ENCODE measurements at places on chromosomes 6 and 20. TPM values are rescaled to one million over a fixed set of nuclear protein-coding genes. Genes with fewer than 3 reads are reported as not detected.
A peak's percentile ranks its signal among the peaks of the same experiment; 100 is the strongest.

DNA sequence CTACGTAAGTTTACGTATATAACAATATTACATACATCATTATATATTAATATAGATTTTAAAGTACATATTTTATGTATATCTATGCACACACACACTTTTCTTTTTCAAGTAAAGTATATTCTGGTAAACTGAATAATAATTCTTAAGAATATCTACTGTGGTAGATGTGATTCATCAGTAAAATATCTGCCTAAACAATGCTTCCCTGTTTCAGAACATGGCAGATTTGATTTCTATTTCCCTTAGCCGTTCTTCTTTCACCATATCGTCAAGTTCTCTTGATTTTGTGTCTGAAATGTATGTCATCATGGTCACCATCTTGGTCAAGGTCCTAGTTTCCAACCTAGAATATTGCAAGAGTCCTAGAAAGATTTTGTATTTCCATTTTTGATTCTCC, 195.6 kb downstream of the HDGFL1 start:
- no peak overlapping the region for H3K27ac ChIP-seq
- no peaks in the 10 kb centered on the region for H3K4me1 ChIP-seq
- no peak overlapping the region for H3K4me3 ChIP-seq
- DNase-seq, result no peak
- no peaks in the 10 kb centered on the region for H3K27me3 ChIP-seq

The TCF21 gene
- total RNA-seq, result not detected

The PSORS1C2 gene
- not detected for total RNA-seq

- no peak overlapping the region for H3K27ac ChIP-seq
- peaks cover 4% of the 10 kb centered on the region for H3K36me3 ChIP-seq
- DNase-seq, result no peak
- peaks cover 21% of the 10 kb centered on the region for H3K4me1 ChIP-seq
- no peak overlapping the region for H3K4me3 ChIP-seq
Observed at GRCh38 chr6:157650801-157651200, 172.2 kb upstream of the SNX9 start.

GRCh38 chr6:34792605-34793500, 970 bp downstream of the BLTP3A start:
- peaks cover 28% of the 10 kb centered on the region for H3K4me1 ChIP-seq
- peak; percentile 25 for DNase-seq
- H3K36me3 ChIP-seq, result peaks cover 10% of the 10 kb centered on the region
- H3K4me3 ChIP-seq, result peak overlapping the region; percentile 91

DNA sequence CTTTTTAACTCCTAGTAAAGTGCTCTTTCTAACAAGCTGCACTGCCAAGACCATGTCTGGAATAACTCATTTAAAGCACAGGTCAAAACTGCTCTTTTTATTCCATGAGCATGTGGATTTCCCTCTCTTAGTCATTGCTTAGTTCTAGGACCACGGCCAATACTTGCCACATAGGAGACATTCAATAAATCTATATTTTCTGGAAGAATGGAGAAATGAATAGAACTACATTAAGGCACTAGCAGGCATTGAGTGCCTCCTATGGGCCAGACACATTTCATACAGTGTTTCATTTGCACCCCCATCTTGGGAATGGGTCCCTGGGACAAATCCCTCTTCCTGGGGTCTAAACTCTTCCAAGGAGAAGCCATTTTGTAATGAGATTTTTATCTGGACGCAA, 552.8 kb upstream of the CITED2 start:
- no peak overlapping the region for H3K27ac ChIP-seq
- DNase-seq, result no peak
- H3K4me1 ChIP-seq, result no peaks in the 10 kb centered on the region
- H3K27me3 ChIP-seq, result peaks cover 2% of the 10 kb centered on the region
- no peak overlapping the region for H3K4me3 ChIP-seq

DNA sequence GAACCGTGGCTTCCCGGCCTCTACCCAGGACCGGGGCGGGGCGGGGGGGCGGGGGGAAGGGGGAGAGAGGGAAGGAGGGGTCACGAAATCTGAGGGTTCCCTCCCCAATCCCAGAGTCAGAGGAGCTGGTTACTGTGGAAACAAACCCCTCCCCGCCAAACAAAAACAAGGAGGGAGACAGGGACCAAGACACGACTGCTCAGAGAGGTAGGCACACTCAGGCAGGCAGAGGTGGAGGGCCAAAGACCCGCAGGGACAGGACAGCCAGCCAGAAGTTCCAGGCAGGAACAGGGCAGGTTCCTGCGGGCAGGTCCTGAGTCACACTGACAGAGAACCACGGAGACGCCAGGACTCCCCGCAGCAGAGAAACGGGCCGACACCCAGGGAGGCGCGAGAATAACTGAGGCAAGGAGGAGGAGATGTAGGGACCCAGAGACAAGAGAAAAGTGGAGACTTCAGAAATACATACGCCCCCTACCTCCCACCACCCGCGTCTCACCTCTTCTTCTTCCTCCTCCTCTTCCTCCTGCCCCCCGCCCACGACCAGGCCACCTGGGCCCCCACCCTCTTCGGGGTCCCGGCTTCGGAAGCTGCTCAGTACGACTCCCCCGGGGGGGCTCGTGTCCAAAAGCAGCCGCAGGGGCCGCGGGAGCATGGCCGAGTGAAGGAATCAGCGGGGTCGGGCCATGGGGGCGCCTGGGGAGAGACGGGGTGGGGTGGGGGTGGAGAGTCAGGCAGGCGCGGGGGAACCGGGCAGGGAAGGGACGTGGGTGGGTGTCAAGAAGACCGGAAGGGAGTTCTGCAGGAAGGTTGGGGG, 578 bp downstream of the RGL2 start:
- peak; percentile 74 for DNase-seq
- peaks cover 37% of the 10 kb centered on the region for H3K4me1 ChIP-seq
- peaks cover 40% of the 10 kb centered on the region for H3K36me3 ChIP-seq
- peak overlapping the region; percentile 100 for H3K27ac ChIP-seq

- DNase-seq, result no peak
- H3K4me1 ChIP-seq, result peaks cover 7% of the 10 kb centered on the region
Observed at GRCh38 chr6:41625442-41625841, 12.8 kb upstream of the MDFI start.

DNA sequence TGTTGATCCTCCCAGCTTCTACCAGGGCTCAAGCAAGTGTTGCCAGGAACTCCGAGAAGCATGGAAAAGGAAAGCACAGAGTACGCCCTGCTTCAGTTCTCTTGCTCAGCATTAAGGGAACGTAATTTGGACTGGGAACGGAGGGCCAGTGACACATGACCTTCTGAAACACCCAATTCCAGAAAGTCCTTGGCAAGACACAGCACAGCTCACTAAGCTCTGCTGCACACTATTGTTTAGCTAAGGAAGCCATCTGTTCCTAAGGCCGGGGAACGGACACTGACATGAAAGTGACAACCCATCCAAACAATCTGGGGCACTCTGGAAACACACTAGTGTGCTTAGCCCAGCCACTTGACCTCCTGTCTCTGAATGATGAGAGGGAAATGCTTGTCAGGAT, 56.9 kb upstream of the NXT1 start:
- H3K27me3 ChIP-seq, result peaks cover 2% of the 10 kb centered on the region
- no peaks in the 10 kb centered on the region for H3K36me3 ChIP-seq
- DNase-seq, result no peak
- H3K27ac ChIP-seq, result no peak overlapping the region
- H3K4me1 ChIP-seq, result no peaks in the 10 kb centered on the region
- no peak overlapping the region for H3K4me3 ChIP-seq

- no peaks in the 10 kb centered on the region for H3K4me1 ChIP-seq
- DNase-seq, result no peak
- no peak overlapping the region for H3K27ac ChIP-seq
- peaks cover 9% of the 10 kb centered on the region for H3K27me3 ChIP-seq
- no peaks in the 10 kb centered on the region for H3K36me3 ChIP-seq
Observed at GRCh38 chr20:48267860-48268633, 482.8 kb upstream of the SULF2 start.

The CDSN gene
- not detected for total RNA-seq

The CALHM5 gene
- not detected for total RNA-seq

- DNase-seq, result no peak
- H3K27ac ChIP-seq, result no peak overlapping the region
- no peak overlapping the region for H3K4me3 ChIP-seq
Observed at GRCh38 chr6:170096803-170097504, 193.9 kb downstream of the DLL1 start.

GRCh38 chr20:17565169-17565845, 4.6 kb upstream of the DSTN start:
- H3K27ac ChIP-seq, result no peak overlapping the region
- no peak for DNase-seq
- H3K4me3 ChIP-seq, result no peak overlapping the region
- peaks cover 19% of the 10 kb centered on the region for H3K27me3 ChIP-seq

GRCh38 chr20:34543463-34544056, 15.0 kb upstream of the MAP1LC3A start:
- no peaks in the 10 kb centered on the region for H3K27me3 ChIP-seq
- peaks cover 35% of the 10 kb centered on the region for H3K36me3 ChIP-seq
- DNase-seq, result no peak
- H3K27ac ChIP-seq, result no peak overlapping the region

The CFB gene
- total RNA-seq, result 0.58 TPM
